ENCODE measurements at places on chromosomes 2 and 18. TPM values are rescaled to one million over a fixed set of nuclear protein-coding genes. Genes with fewer than 3 reads are reported as not detected.

Gene MC2R
- total RNA-seq, result not detected

Gene GAREM1
- total RNA-seq, result 10.2 TPM

Gene SFTPB
- total RNA-seq, result not detected

Gene MTA3
- total RNA-seq, result 89.8 TPM

Gene GALR1
- not detected for total RNA-seq

Gene CRYGA
- total RNA-seq, result not detected

Gene GAD1
- 4.3 TPM for total RNA-seq

Gene RGPD4
- total RNA-seq, result not detected

Gene KANSL3
- 52.0 TPM for total RNA-seq

Gene RTP5
- not detected for total RNA-seq

Gene REG1B
- not detected for total RNA-seq

Gene SERPINB13
- not detected for total RNA-seq

Gene CRYGC
- not detected for total RNA-seq
